ENCODE measurements at places on chromosomes 2 and 18.

GRCh38 chr2:198016243-198016642 lies 211.8 kb downstream of the PLCL1 start:
- DNase-seq = no peak

GRCh38 chr2:233061591-233062450 lies 1.7 kb downstream of the INPP5D start:
- DNase-seq = no peak

GRCh38 chr2:148493822-148494563 lies 150.6 kb upstream of the EPC2 start:
- peak; percentile 20 for DNase-seq

- no peak for DNase-seq
These were observed 3.5 kb upstream of the INHBB start for GRCh38 chr2:120342446-120342845.

GRCh38 chr2:124151691-124152090 lies 126.6 kb downstream of the CNTNAP5 start:
- no peak for DNase-seq

GRCh38 chr2:168773719-168774521 lies 28.5 kb upstream of the NOSTRIN start:
- peak; percentile 61 for DNase-seq

DNA sequence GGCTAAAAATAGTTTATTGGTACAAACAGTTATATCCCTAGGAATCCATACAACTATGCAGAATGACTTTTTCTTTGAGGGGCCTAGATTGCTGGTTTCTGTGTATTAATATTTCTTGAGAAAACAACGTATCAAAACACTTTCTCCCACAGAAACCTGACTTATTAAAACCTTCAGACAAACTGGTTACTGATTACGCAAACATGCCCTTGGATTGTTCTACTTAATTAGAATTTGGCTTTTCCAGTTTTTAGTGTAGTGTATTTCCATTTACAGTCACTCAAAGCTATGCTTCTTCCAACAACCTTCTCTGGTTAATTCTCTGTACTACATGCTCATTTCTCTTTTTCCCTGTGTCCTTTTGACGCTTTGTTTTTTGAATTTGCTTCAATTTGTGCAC lies 20.0 kb downstream of the VAPA start:
- DNase-seq = peak; percentile 51

DNA sequence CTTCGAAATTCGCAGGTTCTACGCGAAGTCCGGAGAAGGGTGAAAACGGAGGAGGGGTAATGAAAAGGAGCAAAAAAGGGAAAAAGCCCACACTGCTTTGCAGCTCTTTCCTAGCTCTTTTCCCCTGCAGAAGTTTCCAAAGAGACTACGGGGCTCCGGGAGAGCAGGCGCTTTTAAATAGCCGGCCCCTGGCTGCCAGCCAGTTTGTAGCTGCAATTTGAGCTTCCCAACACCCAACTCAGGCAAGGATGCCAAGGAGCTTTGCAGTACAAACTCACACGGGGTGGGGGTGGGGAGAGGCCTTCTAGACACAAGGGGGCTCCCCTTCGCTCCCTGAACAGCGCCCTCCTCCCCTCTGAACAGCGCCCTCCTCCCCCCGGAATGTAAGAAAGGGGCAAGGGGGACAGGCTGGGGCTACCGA lies at the start of gene IGFBP5:
Gene IGFBP5 (minus strand): TSS at position 149 of the 421 bp plus-strand sequence. CDS start 774 bp downstream, outside the sequence.
- DNase-seq = peak; percentile 78

DNA sequence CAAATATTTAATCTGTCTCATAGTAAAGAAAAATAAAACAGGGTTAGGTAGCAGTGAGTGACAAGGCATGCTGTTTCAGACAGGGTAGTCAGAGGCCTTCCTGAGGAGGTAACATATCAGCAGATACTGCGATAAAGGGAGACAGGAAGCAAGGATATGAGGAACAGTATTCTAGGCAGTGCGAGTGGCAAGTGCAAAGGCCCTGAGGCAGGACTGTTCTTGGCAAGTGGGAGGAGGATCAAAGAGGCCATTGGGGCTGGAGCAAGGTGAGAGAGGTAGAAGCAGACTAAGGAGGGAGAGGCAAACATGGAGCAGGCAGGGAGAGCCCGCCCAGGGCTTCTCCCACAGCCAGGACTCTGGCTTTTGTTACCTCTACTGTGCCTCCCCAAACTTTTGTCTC lies 33.6 kb downstream of the GAD1 start:
- no peak for DNase-seq

GRCh38 chr2:69043736-69044400 lies 30.9 kb downstream of the ANTXR1 start:
- DNase-seq = no peak

GRCh38 chr2:118202707-118203303 lies 114.5 kb downstream of the INSIG2 start:
- peak; percentile 29 for DNase-seq

- DNase-seq = peak; percentile 56
These were observed 58.3 kb downstream of the HPCAL1 start for GRCh38 chr2:10360850-10361588.

DNA sequence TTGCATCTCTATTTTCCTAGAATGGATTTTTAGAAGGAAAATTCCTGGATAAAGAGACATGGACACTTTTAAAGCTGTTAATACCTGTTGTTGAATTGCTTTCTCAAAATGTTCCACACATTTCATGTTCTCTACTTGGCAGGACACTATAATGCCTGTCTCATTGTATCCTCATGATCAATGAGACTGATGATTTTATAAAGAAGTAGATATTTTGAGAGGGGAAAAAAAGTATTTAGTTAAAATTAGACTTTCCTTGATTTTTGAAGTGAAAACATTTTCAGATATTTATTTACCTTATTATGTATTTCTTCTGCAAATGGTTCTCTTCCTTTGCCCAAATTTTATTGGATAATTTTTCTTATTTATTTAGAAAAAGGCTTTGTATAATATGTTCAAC lies 242.5 kb downstream of the MYCN start:
- DNase-seq = no peak

- no peak for DNase-seq
These were observed 42.5 kb downstream of the MOB4 start for GRCh38 chr2:197558393-197558792.

- DNase-seq = peak; percentile 72
These were observed 47.5 kb upstream of the ASB1 start for GRCh38 chr2:238379096-238379810.

DNA sequence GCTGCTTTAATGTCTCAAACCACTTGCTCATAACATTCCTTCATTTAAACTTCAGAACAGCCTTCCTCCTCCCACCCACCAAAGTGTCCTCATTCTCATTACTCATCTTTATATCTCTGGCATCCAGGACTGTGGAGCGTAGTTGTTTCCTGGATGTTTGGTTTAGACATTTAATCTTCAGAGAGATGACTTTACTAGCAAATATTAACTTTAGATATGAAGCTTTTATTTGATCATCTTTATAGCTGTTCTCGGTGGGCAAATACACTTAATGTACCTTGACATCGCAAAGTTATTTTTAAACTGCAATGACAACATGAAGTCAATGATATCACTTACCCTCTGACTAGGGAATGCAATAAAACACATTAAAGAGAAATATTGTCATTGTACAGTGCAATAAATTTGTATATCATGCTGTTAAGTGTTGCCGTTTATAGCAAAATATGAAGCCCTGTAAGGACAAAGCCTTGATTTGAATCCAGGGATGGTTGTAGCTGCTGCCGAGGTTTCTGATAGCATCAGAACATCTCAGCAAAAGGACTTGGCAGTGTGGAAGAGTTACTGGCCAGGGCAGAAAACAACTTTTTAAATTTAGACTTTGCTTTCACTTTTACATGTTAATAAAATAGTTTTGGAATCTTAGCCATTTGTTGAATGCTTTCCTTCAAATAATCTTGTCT lies 4.6 kb upstream of the LAMA3 start:
- peak; percentile 22 for DNase-seq

DNA sequence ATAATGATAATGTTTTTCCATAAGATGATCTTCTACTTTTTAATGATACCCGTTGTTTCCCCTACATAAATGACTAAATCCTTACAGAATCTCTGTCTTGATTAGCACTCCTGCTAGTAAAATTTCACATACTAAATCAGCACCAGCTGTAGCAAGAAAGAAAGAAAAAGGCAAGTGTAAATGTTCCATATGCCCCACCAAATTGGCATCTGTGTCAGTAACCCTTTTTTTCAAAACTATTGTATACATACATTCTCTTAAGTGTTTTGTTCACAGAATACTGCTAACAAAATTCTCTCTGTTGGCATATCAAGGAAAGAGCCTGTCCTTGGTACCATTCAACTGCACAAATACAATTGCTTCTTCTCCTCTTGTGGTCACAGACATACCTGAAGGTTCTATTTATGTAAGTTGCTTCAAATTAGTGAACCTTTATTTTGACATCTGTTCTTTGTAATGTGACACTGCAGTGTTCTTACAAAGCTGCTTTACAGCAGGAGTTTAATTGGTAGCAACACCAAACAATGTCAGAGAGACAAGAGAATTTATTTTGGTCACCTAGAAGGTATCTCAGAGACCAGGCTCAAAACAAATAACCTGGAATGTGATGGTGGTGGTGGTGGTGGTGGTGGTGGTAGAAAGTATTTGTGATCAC lies 641.9 kb downstream of the ZEB2 start:
- peak; percentile 67 for DNase-seq

GRCh38 chr2:1026141-1026540 lies 75.5 kb downstream of the SNTG2 start:
- no peak for DNase-seq

GRCh38 chr2:217225596-217225995 lies 365.7 kb upstream of the TNP1 start:
- no peak for DNase-seq

DNA sequence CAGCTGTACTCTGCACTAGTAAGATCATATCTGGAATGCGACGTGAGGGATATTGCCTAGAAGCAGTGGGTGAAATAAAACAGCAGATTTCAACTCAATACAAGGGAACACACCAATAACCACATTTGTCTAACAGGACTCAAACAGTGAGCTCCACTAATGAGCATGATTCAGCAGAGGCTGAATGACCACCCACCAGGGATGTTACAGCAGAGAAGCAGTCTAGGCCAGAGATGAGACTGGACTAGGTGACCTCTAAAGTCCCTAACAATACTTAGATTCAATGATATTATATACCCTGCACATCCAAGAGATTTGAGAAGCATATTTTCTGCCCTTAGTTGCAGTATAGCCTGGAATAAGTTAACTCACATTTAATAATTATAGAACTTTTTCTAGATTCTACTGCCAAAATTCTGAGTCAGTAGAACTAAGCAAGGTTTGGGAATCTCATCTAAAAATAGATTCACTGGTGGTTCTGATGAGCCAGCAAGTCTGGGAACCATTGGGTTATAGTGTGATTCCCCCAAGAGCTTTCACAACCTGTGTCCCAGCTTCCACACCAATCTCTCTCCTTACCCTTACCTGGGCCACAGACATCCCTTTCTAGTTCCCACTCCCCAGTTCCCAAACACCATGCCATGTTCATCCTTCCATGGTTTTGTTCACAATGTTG lies 6.3 kb downstream of the THOC1 start:
- DNase-seq = peak; percentile 11

DNA sequence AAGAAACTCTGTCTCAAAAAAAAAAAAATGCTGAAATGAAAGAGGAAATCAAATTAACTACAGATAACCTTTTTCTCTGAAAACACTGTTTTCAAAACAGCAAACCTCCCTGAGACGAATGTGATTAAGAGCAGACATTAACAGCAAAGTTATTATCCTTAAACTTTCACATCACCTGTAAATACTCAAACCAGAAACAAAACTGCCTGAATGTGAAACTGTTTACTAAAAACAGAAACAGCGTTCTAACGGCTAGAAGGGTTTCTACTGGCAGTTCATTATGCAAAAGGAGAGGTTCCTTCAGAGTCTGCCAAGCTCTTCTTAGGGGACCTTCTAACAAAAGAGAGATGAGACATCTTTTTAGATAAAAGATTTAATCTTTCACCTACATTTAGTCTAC lies 45.9 kb downstream of the PNO1 start:
- no peak for DNase-seq

- DNase-seq = no peak
These were observed 121.0 kb downstream of the SPOPL start for GRCh38 chr2:138622613-138623012.

DNA sequence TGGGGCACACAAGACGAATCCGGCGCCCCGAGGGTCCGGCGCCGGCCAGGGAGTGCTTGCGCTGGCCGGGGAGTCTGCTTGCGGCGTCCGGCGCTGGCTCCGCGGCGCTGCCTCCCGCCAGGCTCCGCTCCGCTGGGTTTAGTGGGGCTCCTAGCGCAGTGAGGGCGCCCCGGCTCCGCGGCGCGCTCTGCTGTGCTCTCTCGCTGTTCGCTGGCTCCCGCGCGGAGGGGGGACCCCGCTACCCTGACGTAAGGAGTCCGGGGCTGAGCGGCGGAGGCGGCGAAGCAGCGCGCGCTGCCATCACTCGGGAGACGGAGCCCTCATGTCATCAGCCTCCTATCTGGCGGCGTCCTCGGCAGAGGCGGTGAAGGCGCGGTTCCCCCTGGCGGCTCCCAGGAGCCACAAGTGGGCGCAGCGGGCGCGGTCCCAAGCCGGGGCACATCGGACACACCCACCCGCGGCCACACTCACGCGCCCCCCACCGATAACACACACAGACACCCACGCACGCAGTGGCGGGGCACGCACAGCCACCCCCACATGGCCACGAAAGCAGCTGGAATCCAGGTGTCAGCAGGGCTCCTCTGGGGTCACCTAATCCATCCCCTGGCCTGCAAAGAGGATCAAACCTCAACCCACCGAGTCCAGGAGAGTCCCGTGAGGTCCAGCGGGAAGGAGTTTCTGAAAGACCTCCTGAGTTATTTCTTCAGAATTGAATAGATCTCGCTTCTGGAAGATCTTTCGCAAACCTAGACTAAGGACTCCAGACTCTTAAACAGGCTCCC lies at the start of gene C1QL2:
Gene C1QL2 (minus strand): TSS at position 189 of the 785 bp plus-strand sequence. CDS start 482 bp downstream, outside the sequence.
- no peak for DNase-seq

DNA sequence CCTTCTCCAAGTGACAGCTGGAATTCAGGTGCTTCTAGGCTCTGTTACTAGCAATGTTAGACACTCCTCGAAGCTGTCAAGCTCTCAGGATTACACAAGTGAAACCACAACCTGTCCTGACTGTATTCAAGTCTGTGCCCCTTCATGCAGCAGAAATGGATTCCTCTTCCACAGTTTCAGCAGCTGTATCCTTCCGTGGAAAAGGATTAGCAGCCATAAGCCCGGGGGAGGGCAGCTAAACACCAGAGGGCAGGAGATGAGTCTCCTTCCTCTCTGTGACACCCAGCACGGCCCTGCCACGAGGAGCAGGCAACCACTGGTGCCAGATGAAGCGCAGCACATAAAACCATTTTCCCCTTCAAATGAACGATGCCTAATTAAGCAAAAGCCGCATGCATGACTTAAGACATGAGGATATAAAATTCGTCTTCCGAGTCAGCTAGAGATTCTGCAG lies 1.2 kb downstream of the ST3GAL5 start:
- DNase-seq = peak; percentile 38

GRCh38 chr2:153551698-153552097 lies 73.1 kb upstream of the RPRM start:
- DNase-seq = no peak

Measured in renal cortical epithelial cell (primary cell).